ENCODE measurements at places on chromosomes 6 and 20.

- no peak for DNase-seq
Measured at GRCh38 chr6:132314432-132314831, 86.8 kb downstream of the MOXD1 start.

GRCh38 chr20:33675136-33675959 lies 1.1 kb upstream of the NECAB3 start:
- DNase-seq: no peak

- no peak for DNase-seq
Measured at GRCh38 chr20:47320990-47321805, 35.3 kb downstream of the ZMYND8 start.

DNA sequence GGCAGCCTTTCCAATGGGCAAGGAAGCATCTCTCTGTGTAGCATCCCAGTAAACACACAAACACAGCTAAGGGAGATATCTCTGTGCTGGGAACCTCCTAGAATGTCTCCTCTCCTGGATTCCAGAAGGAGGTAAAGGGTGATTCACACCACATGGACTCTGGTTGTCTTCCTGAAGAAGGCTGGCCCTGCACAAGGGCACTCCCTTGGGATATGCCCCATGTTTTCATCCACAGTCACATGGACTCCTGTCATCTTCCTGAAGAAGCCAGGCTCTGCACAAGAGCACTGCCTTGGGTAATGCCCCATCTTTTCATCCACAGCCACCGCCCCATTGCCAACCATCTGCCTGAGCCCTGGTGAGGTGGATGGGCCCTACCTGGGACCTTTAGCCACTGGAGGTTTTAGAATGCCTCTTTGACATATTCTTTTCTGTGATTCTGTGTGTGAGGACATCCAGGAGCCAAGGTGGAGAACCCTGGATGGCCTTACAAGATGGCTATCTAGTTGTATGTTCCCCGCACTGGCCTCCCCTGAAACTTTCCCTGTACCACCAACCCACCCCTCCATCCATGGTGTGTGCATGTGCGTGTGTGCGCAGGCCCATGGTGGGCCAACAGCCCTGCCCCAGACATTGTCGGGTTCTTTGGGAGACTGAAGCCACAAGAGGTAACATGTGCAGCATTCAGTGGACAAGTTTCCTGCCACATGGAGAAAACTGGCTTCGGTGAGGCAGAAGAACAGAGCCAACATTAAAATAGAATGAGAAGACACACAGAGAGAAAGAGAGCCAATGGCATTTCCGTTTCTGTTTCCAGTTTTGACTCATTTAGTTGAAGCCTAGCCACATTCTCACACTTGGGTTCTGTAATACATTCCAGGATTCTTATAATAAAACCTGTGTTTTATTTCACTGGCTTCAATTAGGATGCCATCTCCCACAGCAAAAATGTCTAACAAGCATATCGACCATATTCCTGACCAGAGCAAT lies 110.2 kb upstream of the CST7 start:
- no peak for DNase-seq

DNA sequence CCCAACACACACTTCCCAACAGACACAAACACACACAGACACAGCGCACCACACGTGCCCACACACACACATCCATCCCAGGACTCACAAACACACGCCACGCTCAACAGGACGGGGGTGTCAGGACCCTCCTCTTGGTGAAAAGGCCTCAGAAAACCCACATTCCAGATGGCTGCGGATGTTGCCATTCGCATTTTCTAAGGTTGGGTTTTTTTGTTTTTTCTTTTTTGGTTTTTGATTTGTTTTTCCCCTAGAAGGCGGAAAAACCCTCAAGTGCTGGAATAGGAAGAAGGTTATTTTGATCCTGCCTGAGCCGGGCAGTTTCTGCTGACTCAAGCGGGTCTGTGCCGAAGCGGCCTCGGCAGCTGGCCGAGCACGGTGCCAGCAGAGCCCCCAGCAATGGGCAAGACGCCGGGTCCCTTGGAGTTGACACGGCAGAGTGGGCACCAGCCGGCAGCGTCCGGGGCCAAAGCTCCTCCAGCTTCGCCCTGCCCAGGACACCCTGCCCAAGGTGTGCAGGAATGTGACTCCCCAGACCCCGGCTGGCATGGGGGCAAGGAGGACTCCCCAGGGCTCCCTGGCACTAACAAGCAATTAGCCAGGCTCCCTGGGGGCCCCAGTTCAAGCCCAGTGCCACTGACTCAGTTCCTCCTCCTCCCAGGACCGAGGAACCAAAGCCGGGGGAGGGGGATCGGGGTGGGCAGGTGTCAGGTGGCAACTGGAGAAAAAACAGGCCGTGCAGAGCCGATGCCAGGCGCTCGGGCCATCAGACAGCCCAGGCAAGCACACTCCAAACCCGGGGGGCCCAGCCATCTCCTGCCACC lies 40.9 kb upstream of the ZBP1 start:
- DNase-seq: no peak

DNA sequence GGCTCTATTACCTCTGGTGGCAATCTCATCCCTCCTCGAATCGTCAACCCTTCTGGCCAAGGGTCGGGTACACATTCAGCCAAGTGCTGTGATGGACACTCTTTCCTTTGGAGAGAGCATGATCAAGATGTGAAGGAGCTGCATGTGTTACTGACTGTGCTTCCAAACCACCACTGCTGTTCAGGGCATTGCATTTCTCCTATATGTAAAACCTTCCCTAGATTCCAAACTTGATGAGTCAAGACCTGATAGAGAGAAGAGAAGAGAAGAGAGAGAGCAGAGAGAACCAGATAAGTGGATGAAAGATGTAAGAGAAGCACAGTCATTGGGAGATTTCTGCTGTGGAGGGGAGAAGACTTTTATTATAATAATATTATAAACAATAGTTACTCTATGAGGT lies 162.2 kb downstream of the KCNQ5 start:
- DNase-seq: no peak

DNA sequence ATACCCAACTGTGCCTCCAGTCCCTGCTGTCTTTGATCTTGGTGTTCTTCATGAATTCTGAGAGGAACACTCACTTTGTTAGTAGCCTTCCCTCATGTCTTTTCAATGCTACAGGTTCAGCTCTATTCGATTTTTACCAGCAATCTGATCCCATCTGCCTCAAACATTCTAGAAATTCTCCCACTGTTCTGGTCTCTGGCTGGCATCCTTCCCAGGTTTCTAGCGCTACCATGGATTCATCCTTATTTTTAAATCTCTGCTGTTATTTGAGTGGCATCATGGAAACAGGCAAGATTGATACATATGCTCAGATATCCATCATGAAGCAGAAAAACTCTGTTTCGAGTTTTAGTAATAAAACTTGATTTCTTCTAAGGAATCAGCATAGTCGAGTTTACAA lies 94.8 kb downstream of the GRM1 start:
- DNase-seq: no peak

DNA sequence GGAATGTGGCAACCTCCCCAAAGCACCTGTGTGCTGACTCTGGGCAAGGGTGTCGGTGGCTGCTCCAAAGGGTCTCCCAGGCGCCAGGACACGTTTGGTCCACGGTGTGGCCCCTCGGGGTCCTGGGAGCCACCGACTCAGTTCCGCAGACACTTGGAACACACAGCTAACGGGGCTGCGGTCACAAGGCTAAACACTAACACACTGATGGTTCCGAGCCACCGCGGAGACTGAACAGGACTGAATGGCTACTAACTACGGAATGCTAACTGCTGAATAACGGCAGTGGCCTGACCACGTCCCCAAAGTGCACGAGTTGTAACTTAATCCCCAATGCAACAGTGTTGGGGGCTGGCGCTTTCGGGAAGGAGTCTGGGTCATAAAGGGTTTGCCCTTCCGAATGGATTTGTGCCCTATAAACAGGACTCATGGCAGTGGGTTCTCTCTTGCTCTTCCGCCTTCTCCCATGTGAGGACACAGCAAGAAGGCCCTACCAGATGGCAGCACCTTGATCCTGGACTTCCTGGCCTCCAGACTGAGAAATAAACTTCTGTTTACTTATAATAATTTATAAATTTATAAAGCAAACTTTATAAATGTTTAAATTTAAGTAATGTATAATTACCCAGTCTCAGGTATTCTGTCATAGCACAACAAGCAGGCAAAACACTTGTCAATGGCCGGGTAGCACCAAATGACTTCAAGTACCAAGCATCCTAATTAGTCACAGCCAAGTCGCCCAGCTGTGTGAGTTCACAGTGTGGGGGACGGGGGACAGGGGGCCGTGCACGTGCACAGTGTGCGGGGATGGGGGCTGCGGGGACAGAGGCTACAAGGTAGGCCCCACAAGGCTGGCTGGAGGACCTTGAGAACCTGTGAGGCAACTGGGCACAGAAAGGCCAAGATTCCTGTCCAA lies 2.3 kb upstream of the EEF1A2 start:
- DNase-seq: no peak

- no peak for DNase-seq
Measured at GRCh38 chr6:21312118-21312517, 281.4 kb upstream of the SOX4 start.

- DNase-seq: no peak
Measured at GRCh38 chr6:139153855-139154254, 19.0 kb downstream of the HECA start.

DNA sequence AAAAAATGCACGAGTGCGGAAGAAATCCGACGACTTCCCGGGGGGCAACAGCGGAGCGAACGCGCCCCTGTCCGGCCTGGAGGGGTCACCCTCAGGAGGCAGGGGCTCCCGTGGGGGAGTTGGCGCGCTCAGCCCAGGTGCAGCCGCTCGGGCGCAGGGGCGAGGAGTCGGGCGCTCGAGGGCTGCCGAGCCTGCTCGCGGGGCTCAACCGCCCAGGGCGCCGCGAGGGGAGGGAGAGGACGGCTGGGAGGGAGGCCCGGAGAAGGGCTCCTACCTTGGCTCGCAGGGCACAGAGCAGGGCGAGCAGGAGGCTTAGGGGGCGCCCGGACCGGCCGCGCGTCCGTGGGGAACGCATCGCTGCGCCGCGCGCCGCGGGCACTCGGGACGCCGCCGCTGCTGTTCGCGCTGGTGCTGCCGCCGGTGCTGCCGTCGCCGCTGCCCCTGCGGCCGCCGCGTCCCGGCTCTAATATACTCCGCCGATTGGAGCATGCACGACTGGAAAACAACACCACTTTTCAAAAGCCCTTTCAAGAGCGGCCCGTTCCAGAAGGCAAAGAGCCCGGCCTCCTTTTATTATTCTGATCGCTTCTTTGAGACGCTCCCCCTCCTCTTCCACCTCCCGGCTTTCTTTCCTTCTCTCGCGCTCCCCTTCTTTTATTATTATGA lies 490 bp downstream of the JAG1 start:
- no peak for DNase-seq

GRCh38 chr20:60035-60918 lies 27.2 kb upstream of the DEFB125 start:
- DNase-seq: no peak

DNA sequence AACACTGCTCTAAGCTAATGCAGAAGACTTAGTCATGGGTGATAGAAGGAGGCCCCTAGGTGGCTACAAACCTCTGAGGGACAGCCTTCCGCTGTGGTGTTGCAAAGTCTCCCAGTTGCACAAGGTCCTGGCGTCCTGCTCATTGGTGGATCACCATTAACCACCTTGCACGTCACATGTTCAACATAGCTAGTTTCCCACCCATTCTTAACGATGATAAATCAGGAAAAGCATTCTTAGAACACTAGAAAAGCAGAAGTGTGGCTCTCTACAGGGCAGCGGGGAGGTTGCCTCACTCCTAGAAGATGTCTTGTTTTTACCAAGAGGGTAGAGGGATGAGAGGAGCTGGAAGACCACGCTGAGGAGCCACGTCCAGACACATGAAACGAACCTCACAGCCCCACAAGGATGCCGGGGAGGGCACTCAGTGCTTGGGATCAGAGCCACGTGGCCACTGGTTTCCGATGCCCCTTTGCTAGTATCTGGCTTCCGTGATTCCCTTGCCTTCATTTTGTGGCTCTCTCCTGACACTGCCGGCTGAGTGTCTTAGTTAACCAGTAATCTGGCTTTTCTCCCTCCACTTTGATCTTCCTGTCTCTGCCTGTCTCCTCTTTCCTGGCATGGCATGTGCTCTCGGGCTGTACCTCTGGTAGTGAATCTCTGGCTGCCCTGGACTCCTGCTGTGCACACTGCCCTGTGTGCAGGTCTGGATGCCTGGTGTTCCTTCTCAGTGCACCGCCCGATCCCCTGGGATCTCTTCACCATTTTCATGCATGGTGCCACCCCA lies 91.4 kb upstream of the NEDD9 start:
- no peak for DNase-seq

- no peak for DNase-seq
Measured at GRCh38 chr6:72922401-72922800, 300.5 kb downstream of the KCNQ5 start.

DNA sequence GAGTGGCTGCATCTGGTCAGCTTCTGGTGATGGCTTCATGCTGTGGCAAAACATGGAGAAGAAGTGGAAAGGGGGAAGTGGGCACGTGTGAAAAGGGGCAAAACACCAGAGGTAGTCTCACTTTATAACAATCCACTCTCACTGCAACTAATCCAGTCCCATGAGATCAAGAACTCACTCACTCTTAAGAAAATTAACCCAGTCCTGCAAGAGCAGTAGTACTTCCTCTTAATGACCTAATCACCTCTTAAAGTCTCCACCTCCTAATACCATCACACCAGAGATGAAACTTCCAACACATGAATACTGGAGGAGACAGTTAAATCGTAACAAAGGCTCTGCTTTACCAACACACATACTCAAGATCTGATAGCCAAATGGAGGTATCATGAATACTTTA lies 152.6 kb downstream of the THEMIS start:
- DNase-seq: no peak

DNA sequence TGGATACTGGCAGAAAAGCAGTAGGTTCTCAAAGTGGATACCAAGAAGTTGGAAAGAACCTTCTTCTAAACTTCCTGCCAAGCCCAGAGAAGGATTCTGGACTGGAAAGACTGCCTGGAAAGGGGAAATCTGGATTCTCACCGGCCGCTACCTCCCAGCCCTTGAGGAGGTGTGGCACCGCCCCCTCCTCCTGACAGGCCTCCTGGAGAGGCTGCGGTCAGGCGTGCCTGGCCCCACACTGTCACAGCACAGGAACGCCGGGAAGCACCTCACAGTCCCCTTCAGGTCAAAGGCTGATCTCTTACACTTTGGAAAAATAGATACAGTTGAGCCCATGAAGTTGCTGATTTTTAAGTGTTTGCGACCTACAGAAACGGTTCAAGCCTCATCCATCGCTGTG lies 16.3 kb upstream of the PDE10A start:
- DNase-seq: no peak

DNA sequence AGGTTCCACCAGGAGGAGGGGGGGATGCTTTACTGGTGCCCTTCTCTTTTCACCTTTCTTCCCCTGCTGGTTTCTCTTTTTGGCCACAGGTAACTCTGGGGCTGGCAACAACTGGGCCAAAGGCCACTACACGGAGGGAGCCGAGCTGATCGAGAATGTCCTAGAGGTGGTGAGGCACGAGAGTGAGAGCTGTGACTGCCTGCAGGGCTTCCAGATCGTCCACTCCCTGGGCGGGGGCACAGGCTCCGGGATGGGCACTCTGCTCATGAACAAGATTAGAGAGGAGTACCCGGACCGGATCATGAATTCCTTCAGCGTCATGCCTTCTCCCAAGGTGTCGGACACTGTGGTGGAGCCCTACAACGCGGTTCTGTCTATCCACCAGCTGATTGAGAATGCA lies 4.4 kb downstream of the TUBB1 start:
- DNase-seq: no peak

GRCh38 chr6:31040801-31041200 lies 30.5 kb downstream of the MUC22 start:
- DNase-seq: no peak

- no peak for DNase-seq
Measured at GRCh38 chr6:45657226-45657625, 279.5 kb upstream of the SUPT3H start.
